AG09309 (cell line): ENCODE measurements at places on chromosomes 4 and X.

DNA sequence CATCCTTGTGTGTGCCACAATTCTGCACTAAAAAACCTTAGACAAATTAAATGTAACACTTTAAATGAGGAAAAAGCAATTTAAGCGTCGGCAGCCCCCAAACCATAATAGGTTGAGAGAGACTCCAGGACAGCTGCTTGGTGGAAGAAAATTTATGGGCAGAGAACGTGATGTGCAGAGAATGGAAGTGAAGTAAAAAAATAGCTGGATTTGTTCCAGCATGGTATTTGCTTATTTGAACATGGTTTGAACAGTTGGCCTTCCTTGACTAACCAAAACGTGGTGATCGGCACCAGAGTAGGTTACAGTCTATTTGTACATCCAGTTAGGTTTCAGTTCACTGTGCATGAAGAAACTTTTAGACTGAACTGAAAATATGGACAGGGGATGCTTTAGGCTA lies 343.0 kb upstream of the CPEB2 start:
- DNase-seq: no peak

DNA sequence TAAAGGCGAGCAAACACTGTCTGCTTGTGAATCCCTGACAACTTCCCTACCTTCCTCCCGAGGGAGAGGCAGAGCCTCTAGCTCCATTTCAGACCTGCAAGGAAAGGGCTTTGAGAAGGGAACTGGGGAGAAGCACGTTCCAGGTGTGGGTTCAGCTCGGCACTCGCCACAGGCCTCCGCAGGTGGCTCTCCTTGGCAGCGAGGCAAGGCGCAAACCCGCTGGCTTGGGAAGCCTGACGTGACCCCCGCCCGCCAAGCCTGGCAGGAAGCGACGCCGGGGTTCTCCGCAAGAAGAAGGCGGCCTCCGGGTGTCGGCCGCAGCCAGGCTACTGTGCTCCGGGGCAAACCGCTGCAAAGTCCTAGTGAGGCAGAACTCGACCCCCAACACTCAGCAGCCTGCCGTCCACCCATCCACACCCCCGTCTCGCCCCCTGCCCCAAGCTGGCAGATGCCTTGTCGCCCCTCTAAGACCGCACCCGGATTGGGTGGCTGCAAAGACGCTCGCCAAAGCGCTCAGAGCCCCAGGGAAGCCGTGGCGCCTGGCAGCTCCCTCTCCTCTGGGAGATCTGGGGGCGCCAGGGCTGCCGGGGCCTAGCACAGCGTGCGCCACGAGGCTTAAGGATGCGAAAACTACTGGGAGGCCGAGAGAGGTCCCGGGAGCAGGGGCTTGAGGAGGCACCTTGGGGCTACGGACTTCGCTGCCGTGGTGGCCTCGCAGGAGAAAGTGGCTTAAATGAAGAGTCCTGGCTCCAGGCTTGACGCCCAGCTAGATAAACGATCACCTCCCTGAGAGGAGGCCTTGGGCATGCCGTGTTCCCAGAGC lies 21.8 kb downstream of the NKX3-2 start:
- no peak for DNase-seq

GRCh38 chrX:128769495-128769894 lies 717.3 kb upstream of the ACTRT1 start:
- DNase-seq: no peak

GRCh38 chr4:177519481-177520260 lies 77.4 kb upstream of the AGA start:
- DNase-seq: no peak

- DNase-seq: no peak
Measured at GRCh38 chr4:7425591-7426468, 8.9 kb downstream of the PSAPL1 start.

DNA sequence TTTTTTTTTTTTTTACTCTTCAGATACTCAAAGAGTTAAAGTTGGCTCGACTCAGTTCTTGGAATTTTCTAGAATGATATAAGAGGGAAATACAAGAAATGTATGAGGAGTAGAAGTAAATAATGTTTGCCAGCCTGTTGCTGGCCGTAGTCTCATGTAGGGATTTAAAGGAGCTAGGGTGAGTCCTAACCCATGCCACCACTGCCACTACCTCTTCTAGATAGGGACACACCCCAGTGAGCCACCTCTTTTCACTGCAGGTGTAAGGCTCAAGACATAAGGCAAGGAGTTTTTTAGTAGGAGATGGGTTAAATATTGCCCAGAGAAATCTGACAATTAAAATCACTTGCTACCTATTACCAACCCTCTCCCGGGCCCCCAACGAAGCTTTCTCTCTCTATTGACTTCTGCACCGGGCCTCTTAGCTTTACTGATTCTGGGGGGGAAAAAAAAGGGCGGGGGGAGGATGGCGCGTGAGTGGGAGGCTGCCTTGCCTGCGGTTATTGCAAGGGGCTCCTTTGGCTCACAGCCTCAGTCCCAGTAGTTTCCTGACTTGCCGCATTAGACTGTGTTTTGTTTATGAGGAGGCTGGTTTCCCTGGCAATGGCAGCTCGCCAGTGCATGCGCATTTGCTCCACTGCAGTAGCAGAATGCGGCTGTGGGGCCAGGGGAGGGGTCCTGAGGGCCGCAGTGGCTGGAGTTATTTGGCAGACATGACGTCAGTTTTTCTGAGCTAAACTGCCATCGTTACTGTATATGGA lies 3.0 kb downstream of the LINC00632 start:
- no peak for DNase-seq

- no peak for DNase-seq
Measured at GRCh38 chr4:173590697-173591096, 60.7 kb upstream of the HAND2 start.

GRCh38 chr4:89295415-89295927 lies 12.1 kb downstream of the GPRIN3 start:
- no peak for DNase-seq

GRCh38 chr4:76854858-76855257 lies 43.1 kb downstream of the SOWAHB start:
- no peak for DNase-seq

GRCh38 chr4:8817813-8818062 lies 53.9 kb downstream of the HMX1 start:
- DNase-seq: no peak

DNA sequence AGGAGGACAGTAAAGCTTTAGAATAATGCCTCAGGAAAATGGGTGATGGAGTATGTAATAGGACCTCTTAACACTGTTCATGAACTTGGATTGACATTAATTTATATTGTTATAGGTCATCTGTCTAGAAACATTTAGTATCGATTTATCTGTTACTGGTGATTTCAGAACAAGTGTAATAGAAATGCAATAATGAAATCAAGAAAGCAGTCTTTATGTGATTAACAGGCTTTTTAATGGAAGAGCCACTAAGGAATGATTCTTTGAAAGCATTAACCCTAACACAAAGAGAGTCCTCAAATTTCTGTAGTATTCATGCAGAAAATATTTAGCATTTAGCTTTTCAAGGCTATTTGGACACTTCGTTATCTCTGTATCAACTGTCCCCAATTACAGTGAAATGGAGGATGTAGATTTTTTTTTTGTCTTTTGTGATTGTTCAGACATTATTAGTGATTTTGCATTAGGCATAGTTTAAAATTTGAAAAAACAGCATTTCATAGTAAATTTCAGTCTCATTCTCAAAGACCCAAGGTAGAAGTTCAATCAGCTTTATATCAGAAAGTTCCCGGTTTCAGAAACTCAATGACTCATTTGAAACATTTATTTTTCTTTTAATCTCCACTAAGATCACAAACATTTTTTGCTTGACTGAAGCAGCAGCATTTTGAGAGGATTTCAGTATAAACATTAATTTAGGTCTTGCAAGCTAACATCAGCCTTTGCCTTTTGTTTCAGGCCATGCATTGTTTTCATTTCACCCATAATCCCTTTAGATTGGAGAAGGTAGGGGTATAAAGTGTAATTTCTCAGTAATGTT lies 56.3 kb downstream of the AGTR2 start:
- no peak for DNase-seq

DNA sequence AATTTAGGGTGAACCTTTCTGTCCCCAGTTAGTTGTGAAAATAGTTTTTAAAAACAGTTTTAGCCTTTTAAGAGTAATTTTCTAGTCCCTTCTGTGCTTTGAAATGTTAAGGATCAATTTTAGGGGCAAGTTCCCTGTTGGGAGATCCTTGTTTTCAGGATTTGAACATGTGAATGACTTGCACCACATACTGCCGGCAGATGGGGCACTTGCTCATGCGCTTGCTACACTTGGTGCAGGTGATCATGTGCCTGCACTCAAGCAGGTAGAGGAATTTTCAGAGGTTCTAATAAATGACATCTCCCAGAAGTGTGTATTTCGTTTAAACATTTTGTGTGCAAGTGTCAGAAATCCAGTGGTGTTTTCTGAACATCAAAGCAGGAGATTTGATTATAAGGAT lies 195.9 kb downstream of the CHM start:
- no peak for DNase-seq

- DNase-seq: no peak
Measured at GRCh38 chr4:56250776-56251175, 136.5 kb downstream of the AASDH start.

DNA sequence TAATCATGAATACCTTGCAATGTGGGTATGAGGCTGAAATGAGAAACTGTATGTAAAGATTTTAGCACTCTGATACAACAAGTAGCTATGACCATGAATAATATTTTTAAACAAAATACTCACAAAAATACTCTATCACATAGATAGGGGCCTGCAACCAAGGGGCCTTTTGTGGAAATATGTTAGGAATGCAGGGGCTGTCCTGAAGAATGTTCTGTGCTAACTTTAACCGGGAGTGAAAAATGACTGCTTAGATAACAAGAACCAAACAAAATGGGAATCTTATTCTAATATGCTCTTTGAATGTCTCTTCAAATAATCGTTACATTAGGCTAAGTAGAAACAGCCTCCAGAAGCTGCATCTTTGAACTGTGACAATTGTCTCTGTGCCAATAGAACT lies 37.9 kb upstream of the GYPA start:
- no peak for DNase-seq

- no peak for DNase-seq
Measured at GRCh38 chrX:17226736-17227135, 148.3 kb upstream of the NHS start.

DNA sequence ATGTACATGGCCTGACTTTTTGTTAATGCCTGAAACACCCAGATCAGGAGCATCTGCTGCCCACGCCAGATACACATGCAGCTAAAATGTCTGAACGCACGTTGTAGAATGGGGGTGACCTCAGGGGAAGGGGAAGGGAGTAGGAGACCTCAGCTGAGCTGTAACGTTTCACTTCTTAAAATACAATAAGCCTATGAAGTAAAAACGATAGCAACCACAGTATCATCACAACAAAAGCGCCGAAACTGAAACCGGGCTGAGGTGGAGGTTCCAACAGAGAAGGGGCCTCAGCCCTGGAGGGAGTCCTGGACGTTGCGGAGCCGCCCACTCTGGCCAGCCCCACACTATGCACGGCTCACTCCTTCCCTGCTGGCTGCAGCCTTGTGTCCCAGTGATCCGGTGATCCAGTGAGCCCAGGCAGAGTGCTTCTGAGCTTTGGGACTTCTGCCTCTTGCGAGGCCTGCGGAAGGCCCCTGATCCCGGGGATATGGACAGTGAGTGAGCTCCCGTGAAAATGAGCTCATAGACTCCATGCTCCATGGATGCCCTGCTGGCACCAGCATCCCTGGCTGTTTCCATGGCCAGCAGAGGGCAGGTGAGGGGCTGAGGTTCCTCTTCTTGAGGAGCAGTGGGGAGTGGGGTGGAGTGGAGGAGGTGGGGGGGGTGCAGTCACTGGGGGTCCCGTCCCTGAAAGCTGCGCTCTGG lies 52.0 kb downstream of the HMX1 start:
- DNase-seq: no peak

DNA sequence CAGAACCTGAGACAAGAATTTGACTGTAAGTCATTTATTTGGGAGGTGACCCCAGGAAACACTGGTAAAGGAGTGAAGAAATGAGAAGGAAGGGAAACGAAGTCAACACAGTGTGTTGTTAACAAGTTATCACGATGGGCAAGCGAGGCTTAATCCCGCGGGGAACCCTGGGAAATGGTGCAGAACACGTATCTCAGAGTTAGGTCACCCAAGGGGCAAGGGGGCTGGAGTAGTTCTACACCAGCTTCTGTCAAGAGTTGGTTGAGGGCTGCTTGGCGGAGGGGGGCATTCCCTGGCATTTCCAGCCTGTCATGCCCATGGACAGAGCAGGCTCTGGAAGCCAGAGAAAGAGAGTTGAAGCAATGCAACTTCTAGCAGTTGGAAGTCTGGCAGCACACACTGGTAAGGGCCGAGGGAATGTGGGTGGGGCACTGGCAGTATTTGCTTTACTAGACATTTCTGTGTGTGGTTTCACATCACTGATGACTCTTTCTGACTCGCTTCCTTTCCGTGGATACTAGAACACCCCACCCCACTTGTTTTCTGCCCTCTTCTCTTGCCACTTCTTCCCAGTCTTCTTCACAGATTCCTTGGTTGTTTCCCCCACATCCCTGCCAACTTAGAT lies 52.2 kb upstream of the ADGRG2 start:
- no peak for DNase-seq
